DMS153 (cell line): ENCODE measurements at places on chromosomes 1 and 21.

DNA sequence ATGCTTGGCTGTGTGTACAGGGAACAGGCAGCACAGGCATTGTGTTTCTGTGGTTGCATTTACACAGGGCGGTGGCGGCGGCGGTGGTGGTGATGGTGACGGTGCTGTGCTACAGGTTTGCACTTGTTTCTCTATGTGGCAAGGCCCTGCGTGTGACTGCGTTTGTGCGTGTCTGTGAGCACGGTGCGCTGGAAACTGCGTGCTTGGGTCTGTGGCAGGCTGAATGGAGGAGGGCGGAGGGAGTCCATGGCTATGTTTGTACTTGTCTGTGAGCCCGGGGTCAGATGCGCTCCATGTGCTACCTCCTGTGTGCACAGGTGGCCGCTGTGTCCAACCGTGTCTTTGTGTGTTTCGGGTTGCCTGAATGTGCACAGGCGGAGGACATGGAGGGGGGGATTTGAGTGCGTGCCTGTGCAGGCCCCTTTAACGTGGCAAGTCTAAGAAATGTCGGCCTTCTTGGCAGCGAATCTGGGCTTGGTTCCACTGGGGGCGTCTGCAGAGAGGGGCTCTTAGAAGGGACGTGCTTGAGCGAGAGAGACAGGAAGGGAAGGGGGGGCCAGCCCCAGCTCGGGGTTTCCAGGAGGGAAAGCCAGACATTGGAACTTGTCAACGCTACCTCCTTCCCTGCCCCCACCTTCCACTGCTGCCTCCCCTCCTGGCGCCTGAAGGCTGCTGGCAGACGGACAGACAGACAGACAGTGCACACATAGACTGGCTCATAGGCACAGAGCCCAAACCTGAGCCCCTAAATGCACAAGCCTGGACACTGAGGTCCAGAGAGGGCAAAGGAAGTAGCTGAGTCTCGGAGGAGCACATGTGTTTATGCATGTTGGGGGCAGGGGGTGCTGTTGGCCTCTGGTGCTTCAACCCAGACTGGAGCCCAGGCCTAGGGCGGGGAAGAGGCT, 32.7 kb upstream of the WASF2 start:
- DNase-seq: peak; percentile 73

GRCh38 chr1:168643152-168643551, 66.7 kb downstream of the XCL1 start:
- no peak for DNase-seq

GRCh38 chr1:115330480-115331013, 7.5 kb downstream of the NGF start:
- DNase-seq: no peak

DNA sequence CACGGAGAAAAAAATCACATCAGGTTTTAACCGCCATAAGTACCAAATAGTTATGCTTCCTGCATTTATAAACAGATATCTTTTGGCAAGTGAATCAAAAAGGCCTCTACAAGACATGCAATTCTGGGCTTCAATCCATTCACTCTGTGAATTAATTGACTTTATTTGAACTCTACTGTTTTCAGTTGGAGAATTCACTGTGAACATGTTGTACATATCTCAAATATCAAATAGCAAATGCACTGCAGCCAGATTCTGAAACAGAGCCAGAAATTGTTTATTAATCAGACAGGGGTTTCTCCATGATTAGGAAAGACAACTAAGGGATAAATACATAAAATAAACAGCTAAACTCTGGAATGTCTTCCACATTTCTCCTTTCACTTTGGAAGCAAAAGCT, 445.4 kb upstream of the NFIA start:
- DNase-seq: no peak

- DNase-seq: peak; percentile 35
These were observed 1.1 kb upstream of the COQ8A start for GRCh38 chr1:226938903-226939437.

DNA sequence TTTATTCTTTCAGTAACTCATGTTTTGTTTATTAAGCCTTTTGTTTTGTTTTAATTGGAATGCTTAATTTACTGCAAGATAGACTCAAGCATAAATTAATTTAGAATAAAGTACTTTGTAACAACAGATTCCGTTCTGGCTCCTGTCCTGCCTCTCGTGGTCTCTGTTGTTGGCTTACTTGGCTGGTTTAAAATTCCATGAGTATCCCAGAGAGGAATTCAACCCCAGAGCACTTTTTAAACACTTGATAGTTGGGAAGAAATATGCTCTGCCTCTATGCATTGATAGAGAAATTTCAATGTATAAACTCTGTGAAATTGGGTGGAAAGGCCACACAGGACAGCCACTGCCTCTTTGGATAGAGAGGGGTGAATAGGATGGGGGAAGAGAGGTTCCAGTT, 89.7 kb downstream of the ATP5PO start:
- no peak for DNase-seq

DNA sequence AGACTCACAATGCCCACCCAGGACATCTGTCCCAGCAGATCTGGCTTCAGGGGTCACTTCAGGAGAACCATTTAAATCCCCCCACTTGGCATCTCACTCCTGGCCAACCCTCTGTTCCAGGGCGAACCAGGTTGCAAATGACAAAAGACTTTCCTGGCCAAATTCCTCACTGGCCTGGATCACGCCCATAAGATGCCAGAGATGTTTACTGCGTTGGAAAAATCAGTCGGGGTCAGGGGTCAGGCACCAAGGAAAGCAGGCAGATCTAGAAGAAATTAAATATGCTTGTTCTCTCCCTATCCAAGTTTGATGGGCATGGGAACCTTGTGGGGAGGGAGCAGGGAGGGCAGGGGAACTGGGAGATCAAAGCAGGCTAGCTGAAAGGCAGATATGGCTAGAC, 14.6 kb upstream of the AGTRAP start:
- DNase-seq: no peak

GRCh38 chr1:86227026-86227425, 70.5 kb upstream of the COL24A1 start:
- DNase-seq: no peak

- DNase-seq: no peak
These were observed 221.2 kb downstream of the PRDM2 start for GRCh38 chr1:13921190-13921589.

DNA sequence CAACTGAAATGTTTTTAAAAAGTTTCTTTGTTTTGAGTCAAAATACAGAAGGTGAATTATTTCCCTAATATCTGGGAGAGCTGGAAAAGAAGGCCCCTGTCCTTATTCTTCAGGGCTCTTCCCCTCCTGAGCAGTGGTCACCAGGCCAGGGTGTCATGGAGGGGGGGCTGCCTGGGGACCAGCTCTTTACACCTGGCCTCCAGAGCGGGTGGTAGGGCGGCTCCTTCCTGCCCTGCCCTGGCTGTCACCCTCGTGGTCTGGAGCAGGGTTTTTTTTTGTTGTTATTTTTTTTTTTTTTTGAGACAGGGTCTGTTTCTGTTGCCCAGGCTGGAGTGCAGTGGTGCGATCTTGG, 6.6 kb downstream of the SKI start:
- no peak for DNase-seq

GRCh38 chr1:32215629-32216480, 6.3 kb downstream of the TMEM234 start:
- peak; percentile 95 for DNase-seq

DNA sequence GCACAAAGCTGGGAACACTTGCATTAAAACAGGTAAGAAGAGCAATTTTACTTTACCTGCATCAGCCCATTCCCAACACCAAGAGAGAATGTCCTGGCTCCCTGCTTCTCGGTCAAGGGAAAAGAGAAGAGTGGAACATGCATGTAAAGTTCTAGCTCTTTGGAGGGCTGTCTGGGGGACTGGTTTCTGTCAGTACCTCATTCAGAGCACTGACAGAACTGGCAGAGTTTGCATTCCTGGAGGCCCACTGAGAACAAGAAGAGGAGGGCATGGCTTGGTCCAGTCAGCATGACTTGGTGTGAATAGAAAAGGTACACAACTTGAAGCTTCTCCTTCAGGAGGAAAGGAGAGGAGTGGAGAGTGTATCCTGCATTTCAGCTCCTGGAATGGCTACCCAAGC, 83.9 kb downstream of the LRRC7 start:
- no peak for DNase-seq

DNA sequence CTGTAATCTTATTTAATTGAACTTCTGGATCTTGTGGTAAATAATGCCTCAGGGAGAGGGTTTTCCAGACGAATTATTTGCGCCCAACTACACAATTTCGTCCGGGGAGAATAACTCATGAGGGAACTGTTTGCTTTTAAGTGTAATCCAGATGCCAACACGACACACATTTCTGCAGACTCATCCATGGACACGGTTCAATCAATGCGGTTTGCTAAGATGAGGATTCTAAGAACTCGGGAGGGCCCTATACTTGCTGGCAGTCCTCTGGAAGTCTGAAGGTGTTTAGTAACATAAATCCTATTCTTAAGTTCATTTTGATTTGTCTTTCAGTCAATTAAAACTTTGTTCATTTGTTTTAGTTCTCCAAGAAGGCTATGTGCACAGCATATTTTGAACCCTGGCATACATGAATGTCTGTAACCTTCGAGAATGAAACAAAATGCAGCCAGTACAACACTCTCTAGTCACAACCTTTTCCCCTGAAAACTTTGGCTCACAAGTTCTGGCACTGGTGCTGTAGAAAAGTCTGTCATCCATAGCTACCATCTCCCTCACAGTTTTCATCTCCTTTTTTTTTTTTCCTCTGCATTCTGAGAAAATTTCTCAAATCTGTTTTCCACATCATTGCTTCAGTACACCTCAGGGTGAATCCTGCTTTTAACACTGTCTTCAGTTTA, 38.8 kb downstream of the DIPK1A start:
- DNase-seq: no peak

DNA sequence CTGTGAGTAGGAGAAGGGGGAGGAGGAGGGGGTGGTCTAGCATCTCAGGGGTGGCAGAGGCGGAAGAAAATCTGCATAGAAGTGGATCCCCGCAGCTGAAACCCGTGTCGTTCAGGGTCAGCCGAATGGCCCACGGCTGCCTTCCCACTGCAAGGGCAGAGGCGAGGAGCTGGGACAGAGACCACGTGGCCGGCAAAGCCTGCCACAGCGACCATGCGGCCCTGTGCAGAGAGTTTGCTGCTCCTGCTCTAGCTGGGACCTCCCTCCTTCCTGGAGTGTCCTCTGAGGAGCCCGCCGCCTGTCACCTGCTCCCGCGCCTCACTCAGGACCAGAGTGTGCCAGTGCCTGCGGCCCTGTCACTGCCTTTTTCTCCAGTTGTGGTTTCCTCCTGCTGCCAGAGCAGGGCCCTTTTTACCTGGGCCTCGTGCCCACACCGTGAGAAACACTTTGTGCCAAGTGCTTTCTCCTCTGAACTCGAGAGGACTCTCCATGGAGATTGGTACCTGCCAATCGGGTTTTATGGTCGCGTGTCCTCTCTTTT, 5.4 kb upstream of the TRPM2 start:
- peak; percentile 58 for DNase-seq

GRCh38 chr21:46124926-46125845, 27.3 kb downstream of the COL6A2 start:
- no peak for DNase-seq

- DNase-seq: no peak
These were observed 13.2 kb downstream of the RHOU start for GRCh38 chr1:228748431-228748830.

DNA sequence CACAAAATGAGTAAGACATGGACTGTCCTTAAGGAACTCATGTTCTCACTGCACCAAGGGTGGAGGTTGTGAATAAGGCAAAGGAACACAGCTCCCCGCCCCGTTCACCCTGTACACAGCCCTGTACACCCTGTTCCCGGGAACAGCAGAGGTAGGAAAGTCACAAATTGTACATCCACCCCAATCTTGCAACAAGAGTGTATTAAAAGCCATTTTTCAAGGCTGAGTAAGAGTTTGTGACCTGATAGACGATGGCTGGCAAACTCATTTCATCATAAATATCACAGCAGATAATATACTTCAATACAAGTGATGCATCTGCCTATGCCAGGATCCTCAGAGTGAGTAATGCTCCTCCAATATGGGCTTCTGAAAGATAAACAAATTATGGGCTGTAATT, 52.5 kb upstream of the CAMK1G start:
- DNase-seq: no peak

DNA sequence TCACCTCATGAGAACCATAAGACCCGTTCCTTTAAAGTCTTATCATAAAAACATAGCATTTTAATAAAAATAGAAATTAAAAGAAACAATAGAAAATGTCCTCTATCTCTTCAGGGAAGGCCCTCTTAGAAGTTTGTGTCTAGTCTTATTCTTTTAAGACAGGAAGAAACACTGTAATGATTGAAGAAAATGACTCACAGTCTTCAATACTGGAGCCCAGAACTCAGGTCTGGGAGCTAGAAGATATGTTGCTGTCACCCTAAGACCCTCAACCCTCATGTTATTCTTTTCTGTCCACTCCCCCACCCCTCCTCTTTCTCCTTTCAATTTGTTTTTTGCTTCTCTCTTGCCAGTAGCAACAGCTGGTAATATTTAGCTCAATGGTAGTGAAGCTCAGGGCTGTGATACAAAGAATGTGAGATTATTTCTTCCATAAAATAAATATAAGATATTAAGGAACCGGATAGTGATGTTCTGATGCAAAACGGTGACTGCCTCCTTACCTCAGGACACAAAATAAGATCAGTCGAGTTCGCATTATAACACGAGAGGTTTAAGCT, 12.0 kb downstream of the DUSP10 start:
- DNase-seq: no peak

GRCh38 chr1:174534789-174535188, 87.0 kb downstream of the GPR52 start:
- no peak for DNase-seq

GRCh38 chr1:10862743-10863335, 66.4 kb upstream of the CASZ1 start:
- no peak for DNase-seq

DNA sequence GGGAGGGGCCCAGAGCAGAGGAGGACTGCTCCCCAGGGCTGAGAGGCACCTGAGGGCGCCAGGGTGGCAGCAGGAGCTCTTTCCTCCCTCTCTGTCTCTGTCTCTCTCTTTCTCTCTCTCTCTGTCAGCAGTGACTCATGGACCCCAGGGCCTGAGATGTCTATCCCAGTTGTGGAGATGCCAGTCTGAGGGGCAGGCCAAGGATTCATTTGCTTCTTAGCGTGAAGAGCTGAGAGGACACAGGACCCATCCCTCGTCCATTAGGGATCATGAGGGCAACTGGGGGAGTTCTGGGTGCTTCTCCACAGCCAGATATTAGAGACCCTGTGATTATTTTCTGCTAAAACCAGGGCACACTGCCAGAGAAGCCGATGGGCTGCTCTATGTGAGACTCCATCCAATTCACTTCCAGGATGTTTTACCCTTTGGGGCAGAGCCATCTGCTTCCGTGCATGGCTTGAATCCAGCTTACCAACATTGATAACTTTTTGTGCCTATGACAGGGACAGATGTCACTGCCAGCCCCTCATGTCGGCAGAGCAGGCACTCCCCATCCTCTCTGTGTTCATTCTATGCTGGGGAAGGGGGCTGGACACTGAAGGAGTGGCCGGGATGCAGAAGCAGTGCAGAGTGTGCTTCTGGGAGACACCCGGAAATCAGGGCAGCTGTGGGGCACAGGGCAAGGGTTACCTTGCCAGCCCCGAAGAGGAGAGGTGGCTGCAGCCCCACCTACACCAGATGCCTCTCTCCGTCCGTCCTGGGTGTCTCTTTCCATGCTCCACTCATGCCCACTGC, 4.1 kb upstream of the PCBP3 start:
- DNase-seq: no peak

GRCh38 chr21:44847261-44848056, 26.0 kb downstream of the PTTG1IP start:
- no peak for DNase-seq

- DNase-seq: no peak
These were observed 66.9 kb upstream of the TINAGL1 start for GRCh38 chr1:31509124-31510072.
